Smooth muscle cell of the umbilical artery (primary cell): ENCODE measurements at places on chromosomes 2 and 18. TPM values are rescaled to one million over a fixed set of nuclear protein-coding genes. Genes with fewer than 3 reads are reported as not detected.

CRYGB gene
- not detected in 2 replicates for total RNA-seq

GPBAR1 gene
- total RNA-seq: not detected in 2 replicates

RGPD4 gene
- total RNA-seq: not detected in 2 replicates

NXPH2 gene
- 0.42 TPM in 1 of 2 replicates, not detected in the other for total RNA-seq

ANKRD23 gene
- 1.2 and 1.7 TPM in 2 replicates for total RNA-seq
